Putamen (tissue), 1 donor: ENCODE measurements at places on chromosomes 7 and 10.

- DNase-seq = peak; percentile 65
Observed at GRCh38 chr7:35985126-35985754, 167.8 kb upstream of the EEPD1 start.

- DNase-seq = no peak
Observed at GRCh38 chr7:152854386-152854785, 94.8 kb downstream of the ACTR3B start.

- DNase-seq = no peak
Observed at GRCh38 chr7:4861673-4862072, at the start of gene PAPOLB. PAPOLB (minus strand) TSS chr7:4862030; CDS start chr7:4861810, 220 bp downstream.

GRCh38 chr10:130806426-130806825 is 505.1 kb downstream of the TCERG1L start:
- no peak for DNase-seq

DNA sequence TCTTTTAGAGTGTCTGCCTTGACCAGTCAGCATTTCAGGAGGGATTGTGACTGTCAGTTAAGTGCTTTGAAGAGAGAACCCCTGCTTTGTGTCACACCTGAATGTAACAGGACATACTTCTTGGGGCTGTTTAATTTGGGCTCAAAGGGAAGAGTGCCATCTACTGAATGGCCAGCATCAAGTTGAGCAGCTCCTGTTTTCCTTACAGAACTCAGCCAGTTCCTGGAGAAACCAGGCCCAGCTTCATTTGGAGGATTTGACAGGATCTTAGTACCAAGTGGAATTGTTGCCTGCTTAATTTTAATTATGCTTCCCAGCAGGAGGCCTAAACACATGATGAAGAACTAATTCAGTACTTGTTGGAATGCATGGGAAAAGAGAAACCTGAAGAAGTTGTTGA is 8.3 kb downstream of the ADD3 start:
- peak; percentile 61 for DNase-seq
